ENCODE measurements at places on chromosomes 16 and 17. TPM values are rescaled to one million over a fixed set of nuclear protein-coding genes. Genes with fewer than 3 reads are reported as not detected.

Gene TMC5
- not detected for total RNA-seq

Gene KRT36
- total RNA-seq = under 0.01 TPM

Gene PDPK1
- total RNA-seq = 37.1 TPM

Gene CCDC200
- not detected for total RNA-seq

Gene SRL
- total RNA-seq = under 0.01 TPM

Gene NTN1
- total RNA-seq = under 0.01 TPM
